Activated T-cell treated with anti-CD3 and anti-CD28 coated beads for 1 hour (primary cell): ENCODE measurements at places on chromosomes 1 and 21.

GRCh38 chr1:14910984-14911721 is 242.4 kb upstream of the TMEM51 start:
- no peak for DNase-seq

GRCh38 chr1:201279313-201279712 is 4.0 kb upstream of the PKP1 start:
- no peak for DNase-seq

DNA sequence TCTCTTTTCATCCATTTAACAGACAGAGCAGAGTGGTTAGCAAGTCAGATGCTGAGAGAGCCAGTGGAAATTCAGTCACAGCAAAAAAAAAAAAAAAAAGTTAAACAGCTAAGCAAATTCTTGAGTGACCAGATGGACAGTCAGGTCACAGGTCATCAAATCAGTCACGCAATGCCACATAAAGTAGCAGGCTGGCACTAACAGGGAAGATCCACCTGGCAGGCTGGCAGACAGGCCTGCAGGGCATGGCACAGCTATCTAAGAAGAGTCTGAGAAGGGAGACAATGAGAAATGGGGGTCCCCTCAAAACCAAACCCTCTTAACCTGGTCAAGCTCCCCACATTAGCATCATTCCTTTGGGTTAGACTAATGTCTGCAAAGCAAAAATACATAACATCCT is 371.9 kb downstream of the TTLL7 start:
- DNase-seq = no peak

- no peak for DNase-seq
These were observed 179.6 kb downstream of the DHRS3 start for GRCh38 chr1:12438349-12438924.

DNA sequence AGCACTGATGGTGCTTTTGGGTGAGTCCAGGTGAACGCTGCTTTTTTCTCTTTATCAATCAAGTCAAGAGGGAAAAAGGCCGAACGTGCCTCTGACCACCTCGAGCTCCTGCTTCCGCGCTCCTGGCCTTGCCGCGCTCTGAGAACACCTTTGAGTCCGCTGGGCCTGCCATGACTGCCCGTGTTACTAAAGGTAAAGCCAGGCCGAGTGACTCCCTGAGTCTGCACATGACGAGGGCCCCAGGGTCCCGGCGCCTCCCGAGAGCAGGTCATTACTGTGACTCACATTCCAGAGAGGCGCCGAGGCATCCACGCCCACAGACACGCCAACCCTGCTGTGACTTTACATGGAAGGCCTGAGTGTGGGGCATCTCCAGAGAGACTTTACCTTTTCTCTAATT is 11.1 kb downstream of the POFUT2 start:
- no peak for DNase-seq

- DNase-seq = no peak
These were observed 196.1 kb upstream of the ESRRG start for GRCh38 chr1:216919060-216919970.

- DNase-seq = peak; percentile 63
These were observed at the start of gene CD247 for GRCh38 chr1:167518331-167518700. CD247 (minus strand) TSS chr1:167518529; CDS start chr1:167518465, 64 bp downstream.

DNA sequence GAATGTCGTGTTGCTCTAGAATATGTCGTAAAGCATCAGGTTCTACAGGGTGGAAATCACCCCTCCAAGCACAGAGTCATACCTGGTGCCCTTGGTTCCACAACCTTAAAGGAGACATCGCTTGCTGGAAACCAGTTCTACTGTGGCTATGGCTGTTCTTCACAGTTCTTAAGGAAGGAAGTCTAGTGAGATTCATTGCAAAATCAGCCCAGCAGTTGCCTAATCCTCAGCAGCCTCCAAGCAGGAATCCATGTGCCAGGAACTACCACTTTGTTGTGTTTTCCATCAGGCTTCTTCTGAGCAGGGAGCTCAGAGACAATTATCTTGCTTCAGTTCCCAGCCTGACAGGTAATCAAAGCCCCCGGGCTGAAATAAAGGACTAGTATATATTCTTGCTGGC is 45.0 kb upstream of the SLC35F3 start:
- no peak for DNase-seq

DNA sequence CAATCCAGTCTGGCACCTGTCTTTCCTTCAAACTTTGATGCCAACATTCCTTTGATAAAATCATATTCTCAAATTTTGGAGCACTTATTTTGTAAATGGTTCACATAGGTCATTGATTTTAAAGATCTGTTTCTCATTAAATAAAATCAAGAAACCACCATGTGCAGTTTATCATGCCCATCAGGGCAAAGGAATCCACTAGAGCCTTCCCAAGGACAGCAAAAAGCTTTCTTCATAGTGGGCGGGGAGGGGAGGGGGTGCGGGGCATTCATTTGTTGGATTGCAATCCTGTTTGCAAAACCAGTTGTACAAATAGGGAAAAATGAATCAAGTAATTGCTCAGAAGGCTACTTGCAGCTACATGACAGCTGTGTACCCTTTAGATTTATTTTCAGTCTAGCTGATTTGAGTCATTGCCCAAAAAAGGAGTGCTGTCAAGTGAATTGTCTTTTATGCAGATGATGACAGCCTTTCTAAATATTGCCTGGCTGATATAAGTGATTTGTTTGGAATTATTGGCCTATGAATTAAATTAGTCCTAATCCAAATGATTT is 23.0 kb downstream of the LRRC8B start:
- DNase-seq = no peak

GRCh38 chr1:209647156-209647555 is 5.1 kb downstream of the LAMB3 start:
- DNase-seq = no peak

DNA sequence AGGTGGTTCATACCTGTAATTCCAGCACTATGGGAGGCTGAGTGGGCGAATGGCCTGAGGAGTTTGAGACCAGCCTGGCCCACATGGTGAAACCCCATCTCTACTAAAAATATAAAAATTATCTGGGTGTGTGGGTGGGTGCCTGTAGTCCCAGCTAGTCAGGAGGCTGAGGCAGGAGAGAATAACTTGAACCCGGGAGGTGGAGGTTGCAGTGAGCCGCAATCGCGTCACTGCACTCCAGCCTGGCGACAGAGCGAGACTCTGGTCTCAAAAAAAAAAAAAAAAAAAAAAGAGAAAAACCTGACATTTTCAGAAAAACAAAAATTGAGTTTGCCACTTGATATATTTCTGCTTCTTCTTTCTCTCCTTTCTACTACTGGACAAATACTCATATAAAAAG is 24.3 kb downstream of the CA6 start:
- DNase-seq = no peak

DNA sequence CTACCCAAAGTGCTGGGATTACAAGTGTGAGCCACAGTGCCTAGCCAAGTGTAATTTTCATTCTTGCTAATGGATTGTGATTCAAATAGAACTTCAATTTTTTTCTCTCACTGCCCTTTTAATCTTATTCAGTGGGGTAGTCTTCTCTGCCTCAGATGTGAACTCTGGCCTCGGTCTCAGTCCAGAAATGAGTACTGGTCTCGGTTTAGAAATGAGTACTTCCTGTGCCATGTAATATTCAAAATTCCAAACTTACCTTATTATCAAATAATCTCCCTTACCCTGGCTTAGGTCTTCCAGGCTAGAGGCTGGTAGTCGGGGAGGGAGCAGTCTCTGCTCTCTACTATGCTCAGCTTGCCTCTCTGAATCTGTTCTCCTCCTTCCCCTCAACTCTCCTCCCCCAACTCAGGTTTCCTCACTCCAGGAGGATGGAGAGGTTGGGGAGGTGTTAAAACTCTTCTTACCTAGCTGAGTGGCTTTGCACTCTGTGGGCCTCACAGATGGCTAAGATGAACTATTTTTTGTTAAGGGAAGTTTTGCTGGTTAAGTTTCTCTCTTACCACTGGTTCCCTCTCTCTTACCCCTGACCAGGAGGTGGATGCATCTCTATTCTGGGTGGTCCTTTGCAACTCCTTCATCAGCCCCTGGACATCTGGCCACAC is 4.8 kb upstream of the SLAMF9 start:
- DNase-seq = no peak

GRCh38 chr1:19210772-19211549 is 895 bp upstream of the UBR4 start:
- DNase-seq = no peak

DNA sequence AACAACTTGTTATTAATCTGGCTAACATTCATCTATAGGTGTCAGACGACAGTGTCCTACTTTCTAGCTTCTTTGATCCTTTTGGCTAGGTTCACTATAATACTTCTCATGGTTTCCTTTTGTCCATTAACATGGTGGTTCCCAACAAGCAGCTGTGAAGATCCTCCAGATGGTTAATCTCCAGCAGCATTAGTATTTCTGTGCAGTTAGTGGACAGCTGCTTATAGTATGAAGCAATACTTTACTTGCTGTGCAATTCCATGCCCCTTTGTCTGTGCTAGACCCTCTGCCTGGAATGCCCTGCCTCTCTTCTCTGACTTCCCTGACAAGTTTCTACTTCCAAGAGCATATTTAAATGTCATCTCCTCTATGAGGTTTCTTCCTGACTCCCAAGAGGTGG is 41.7 kb upstream of the ARHGAP29 start:
- no peak for DNase-seq

GRCh38 chr21:34865400-34866241 is 183.5 kb downstream of the RUNX1 start:
- DNase-seq = no peak

DNA sequence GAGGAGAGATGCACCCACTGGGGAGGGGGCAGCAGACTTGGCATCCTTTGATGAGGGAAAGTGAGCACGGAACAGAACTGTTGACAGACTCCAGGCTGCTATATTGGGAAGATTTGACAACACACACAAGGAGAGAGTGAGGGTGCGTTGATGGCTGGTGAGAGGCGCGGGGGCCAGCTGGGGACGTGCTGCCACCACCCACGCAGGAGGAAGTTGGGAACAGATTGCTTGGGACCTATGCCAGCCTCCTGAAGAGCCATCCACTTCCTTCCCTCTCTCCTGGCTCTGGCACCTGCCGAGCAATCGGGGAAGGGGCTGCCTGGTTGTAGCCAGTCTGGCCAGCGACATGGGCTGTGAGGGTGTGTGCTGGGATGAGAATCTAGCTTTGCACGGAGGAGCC is 223.7 kb upstream of the CSF3R start:
- no peak for DNase-seq

- no peak for DNase-seq
These were observed 200.6 kb downstream of the PTGER3 start for GRCh38 chr1:70847013-70847412.

DNA sequence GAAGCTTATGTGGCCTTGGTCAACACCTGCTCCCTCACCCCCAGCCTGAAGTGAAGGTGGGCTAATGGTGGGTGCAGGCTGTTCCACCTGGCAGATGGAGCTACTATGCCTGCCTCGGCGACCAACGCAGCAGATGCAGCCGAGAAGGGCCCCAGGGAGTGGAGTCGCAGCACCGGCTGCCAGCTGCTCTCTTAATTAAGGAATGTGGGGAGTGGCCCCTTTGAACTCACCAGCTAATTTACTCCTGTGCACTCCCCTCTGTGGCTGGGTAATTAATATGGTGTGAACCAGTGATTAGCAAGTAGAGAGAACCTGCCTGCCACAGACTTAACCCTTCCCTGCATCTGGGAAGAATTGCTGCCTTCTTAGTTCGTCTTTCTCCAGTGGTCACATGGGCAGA is 3.3 kb upstream of the SLAMF8 start:
- no peak for DNase-seq

- DNase-seq = no peak
These were observed 196.2 kb upstream of the APP start for GRCh38 chr21:26366781-26367180.

GRCh38 chr21:45478115-45478801 is 64.0 kb downstream of the SLC19A1 start:
- peak; percentile 73 for DNase-seq

DNA sequence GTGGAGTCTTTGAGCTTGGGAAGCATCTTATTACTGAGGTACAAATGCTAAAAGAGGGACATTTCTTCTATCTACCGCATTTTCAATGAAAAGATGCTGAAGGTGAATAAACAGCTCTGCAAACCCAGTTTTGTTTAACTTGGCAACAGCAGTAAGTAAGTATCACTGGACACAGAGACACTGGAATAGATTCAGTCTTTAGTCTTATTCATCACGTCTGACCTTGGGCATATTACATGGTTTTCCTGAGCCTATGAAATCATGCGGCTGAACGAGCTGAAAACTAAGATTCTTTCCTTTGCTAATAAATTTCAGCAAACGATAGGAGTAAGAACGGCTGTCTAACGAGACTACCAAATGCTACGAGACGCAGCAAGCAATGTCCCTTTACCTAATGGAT is 207.4 kb downstream of the GABPA start:
- DNase-seq = no peak

DNA sequence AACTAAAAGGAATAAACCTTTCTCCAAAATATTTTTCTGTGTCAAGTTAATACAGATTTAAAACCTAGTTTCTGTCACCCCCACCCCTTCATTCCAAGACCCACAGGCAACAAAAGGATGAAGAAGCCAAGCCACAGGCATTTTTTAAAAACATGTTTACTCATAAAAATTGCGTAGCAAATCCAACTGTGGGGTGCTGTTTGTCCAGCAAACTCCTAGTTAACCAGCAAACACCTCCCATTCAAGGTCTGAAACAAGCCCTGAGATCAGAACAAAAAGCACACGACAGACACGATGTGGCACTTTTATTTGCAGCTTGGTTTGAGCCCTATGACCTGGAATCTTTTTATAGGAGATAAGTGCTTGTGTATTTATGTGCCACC is 149.9 kb upstream of the CAMK1G start:
- DNase-seq = no peak

GRCh38 chr21:30148906-30149305 is 17.7 kb downstream of the CLDN17 start:
- DNase-seq = no peak

DNA sequence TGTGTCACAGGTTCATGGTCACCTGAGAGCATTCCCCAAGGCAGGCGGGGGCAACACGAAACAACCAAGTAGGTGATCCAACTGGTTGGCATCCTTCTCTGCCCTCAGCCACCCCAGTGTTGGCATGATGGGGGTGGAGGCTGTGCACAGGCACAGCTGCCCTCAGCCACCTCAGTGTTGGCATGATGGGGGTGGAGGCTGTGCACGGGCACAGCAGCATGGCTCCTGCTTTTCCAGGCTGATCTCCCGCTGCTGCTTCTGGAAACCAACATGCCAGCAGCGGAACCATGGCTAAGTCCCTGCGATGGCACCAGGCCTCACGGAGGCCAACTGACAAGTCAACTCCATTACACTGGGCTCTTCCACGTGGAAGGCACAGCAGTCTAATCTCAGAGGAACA is 447.8 kb downstream of the PTPRU start:
- DNase-seq = no peak

DNA sequence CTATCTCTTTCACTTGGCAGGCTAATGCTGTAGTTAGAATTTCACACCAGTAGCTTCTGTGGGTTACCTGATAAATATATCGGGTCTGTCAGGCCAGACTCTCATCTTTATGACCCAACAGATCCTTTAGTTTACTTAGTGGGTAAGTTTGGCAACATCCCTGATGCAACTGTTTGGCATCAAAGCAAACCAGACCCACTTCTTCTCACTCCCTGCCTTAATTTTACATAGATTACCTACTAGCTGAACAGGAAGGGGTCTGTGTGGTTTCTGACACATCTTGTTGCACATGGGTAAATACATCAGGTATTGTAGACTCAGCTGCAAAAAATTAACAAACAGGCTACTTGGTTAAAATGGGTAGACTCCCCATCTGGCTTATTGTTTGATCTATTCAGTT is 3.2 kb upstream of the GUK1 start:
- no peak for DNase-seq
